ENCODE measurements at places on chromosomes 3 and 15.

DNA sequence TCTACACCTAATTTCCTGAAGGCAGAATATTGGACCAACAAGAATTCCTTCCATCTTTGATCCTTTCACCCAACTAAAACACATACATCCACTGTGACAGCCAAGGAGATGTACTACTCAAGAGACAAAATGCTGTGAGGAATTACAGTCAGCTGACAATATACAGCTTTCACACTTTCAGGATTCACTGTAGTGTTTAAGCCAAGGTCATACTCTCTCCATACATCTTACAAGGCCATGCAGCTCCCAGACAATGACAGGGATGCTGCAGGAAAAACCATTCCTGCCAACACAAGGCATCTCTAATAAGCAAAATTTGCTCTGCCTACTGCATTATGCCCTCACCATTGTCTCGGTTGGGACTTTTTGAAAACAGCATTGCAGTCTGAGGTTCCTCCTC lies 170.7 kb downstream of the TBC1D5 start:
- DNase-seq, result no peak

GRCh38 chr3:123373474-123373987 lies 75.4 kb downstream of the ADCY5 start:
- DNase-seq, result no peak

- peak; percentile 61 for DNase-seq
Measured at GRCh38 chr15:83436513-83437158, 10.5 kb upstream of the SH3GL3 start.

DNA sequence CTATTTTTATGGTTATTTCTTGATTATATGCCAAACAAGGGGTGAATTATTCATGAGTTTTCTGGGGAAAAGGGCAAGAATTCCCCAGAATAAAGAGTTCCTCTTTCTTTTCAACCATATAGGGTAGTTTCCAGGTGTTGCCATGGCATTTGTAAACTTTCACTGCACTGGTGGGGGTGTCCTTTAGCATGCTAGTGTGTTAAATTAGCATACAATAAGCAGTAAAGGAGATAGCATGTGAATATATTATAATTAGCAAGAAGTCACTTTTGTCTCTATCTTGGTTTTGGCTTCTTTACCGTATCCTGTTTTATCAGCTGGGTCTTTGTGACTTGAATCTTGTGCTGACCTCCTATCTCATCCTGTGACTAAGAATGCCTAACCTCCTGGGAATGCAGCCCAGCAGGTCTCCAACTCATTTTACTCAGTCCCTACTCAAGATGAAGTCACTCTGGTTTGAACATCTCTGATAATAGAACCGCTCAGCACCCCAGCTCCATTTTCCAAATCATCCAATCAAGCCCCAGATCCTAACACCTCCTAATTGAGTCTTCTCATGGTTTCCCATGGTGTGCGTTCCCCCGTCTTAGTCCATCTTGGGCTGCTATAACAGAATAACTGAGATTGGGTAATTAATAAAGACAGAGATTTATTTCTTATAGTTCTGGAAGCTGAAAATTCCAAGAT lies 3.4 kb upstream of the SELENOT start:
- DNase-seq, result peak; percentile 90

DNA sequence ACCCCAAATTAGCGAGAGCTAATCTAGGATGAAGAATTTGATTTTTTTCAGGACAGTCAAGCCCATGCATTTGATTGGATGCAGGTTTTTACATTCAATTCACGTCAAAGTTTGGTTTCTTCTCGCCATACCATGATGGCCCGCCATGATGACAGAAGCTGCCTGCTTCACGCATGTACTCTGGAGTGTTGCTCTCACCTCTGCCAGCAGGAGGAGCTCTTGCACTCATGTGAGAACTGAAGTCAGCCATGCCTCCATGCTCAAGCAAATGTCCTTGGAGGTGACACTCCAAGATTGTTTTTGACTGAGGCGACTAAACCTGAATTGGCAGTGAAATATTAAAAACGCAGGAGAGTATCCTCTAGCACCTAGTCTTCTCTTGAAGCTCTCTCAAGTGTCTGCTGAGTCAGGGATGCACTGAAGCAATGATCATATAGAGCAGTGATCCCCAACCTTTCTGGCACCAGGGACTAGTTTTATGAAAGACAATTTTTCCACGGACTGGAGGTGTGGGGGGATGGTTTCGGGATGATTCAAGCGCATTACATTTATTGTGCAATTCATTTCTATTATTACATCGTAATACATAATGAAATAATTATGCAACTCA lies 120.9 kb downstream of the SAMMSON start:
- DNase-seq, result peak; percentile 54

GRCh38 chr3:171514466-171514865 lies 54.3 kb upstream of the TNIK start:
- no peak for DNase-seq

DNA sequence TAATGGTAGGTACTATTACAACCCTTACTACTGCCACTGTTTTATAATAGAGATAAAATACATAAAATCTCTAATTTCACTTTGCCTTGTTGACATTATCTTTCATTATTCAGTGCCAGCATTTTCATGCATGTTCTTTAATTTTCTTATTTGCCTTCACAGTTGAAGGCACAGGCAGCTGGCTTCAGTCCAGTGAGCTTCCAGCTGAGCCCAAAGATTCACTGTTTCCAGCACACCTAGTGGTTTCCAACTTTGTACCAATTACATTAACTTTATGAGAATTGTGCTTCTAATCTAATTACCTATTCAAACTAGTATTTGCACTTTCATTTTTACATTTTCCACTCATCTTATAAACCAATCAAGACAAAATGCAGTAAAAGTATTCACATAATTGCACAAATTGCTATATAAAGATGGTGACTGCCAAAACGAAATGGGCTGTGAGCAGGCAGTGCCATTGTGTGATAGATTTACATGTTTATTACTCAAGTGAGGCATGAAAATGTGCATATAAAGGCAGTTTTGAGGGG lies 228.3 kb downstream of the MFSD1 start:
- no peak for DNase-seq

DNA sequence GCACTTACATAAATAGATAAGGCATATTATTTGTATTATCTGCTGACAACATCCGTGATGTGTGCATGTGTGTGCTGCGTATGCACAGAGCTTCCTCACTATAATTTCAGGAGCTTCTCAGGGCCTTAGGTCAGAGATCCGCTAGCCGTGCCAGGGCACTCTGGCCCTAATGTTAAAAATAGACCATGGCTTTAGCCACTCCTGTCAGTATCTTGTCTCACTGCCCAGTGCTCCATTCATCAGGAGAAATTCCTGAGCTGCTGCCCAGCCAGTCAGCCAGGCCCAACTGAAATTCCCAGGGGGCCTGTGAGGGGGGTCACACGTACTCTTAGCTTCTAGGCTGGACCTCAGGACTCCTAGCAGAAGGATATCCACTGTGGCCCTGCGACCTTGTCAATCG lies 70.0 kb upstream of the ABHD2 start:
- DNase-seq, result no peak

DNA sequence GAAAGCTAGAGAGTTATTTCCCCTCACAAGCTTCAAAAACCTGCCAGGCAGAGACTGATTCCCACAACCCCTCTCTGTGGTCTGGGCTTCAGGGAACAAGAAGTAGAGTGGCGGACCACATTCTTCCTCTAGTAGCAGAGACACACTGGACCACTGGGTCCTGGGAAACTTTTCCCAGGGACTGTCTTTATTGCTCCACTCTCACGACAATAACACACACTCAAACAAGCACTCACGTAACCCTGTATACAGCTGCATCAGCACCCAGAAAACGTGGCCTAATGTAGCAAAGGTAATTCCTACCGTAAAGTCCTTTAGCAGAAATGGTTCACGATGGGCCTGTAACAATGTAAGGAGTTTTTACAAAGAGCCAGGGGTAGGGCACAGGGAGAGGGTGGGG lies 27.6 kb downstream of the CPOX start:
- no peak for DNase-seq

DNA sequence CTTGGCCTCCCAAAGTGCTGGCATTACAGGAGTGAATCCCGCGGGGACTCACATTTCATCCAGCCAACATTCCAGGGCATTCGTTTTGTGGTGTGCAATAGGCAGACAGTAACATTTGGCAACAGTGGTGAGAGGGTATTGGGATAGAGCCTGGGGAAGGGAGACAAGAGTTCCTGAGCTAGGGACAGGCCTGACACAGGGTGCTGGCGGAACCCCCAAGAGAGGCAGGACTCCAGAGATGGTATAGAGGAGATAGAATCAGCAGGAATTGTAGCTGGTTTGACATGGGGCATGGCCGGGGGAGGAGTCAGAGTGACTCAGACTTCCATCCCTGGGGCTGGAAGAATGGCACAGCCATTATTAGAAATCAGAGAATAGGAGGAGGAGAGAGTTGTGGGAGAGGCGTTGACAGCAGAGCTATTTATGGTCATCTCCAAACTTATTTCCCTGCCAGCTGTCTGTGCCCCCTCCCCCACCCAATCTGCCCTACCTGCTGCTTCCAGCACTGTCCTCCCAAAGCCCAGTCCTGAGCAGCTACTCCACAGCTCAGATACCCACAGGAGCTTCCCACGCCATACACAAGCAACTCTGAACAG lies 4.4 kb upstream of the IDH2 start:
- DNase-seq, result peak; percentile 71

DNA sequence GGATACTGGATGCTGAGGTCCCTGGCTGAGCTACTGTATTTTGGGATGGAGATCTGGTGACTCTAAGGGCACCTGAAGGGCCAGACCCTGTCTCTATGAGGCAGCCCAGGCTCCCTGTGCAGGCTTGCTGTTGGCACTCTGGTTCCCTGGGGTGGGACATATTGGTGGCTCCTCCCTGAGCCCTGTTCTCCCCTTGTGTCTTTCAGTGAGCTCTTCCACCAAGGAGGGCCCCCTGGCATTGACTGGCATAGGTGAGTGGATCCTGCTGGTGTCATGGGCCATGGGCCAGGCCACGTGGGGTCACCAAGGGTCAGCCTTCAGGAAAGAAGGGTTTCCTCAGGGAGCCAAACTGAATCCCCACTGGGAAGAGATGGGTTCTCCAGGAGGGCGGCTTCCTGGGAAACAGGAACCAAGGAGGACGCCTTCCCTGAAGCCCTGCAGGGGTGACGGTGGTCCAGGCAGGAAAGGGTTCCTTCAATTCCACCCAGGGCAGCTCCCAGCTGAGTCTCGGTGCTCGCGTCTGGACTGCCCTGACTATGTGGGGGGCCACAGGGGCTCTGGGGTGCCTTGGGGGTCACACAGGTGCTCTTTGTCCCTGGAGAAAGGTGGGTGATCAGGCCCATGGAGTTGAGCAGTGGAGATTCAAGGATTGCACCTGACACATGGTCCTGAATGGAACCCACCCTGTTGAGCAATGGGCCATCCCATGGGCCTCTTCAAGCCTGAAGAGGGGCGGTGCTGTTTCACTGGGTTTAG lies 220.4 kb downstream of the SNRPN start:
- DNase-seq, result no peak

Data from A172 (cell line).